ENCODE measurements at places on chromosomes 2 and 18.

GRCh38 chr2:15287447-15288184 is 273.5 kb downstream of the NBAS start:
- no peak for DNase-seq

GRCh38 chr2:128271911-128272600 is 46.6 kb downstream of the HS6ST1 start:
- DNase-seq, result no peak

GRCh38 chr2:171855401-171855800 is 38.6 kb downstream of the SLC25A12 start:
- DNase-seq, result peak; percentile 65

- no peak for DNase-seq
Measured at GRCh38 chr2:231277962-231278361, 79.5 kb downstream of the ARMC9 start.

DNA sequence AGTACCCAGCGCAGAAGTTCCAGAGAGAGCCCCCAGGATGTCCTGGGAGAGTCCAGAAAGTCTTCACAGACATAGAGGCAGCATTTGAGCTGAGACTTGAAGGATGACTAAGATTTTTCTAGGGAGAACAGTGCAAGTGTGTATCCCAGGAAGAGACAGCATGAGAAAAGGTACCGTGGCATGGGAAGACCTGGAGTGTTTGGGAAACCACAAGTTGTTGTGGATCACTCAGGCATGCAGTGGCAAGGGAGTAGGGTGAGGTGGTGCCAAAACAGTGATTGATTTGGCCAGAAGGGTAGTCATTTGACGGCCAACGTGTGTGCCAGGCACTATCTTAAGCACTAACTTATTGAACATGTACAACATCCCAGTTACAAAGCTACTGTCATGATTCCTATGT is 24.5 kb upstream of the KCNK3 start:
- DNase-seq, result no peak

GRCh38 chr18:75183973-75184493 is 24.9 kb downstream of the PTGR3 start:
- no peak for DNase-seq

- DNase-seq, result peak; percentile 37
Measured at GRCh38 chr2:11744631-11745394, 1.6 kb upstream of the LPIN1 start.

Data from amniotic epithelial cell (primary cell).